ENCODE measurements at places on chromosomes 4 and X.

- DNase-seq: no peak
Observed at GRCh38 chr4:150217192-150217591, 138.9 kb downstream of the DCLK2 start.

DNA sequence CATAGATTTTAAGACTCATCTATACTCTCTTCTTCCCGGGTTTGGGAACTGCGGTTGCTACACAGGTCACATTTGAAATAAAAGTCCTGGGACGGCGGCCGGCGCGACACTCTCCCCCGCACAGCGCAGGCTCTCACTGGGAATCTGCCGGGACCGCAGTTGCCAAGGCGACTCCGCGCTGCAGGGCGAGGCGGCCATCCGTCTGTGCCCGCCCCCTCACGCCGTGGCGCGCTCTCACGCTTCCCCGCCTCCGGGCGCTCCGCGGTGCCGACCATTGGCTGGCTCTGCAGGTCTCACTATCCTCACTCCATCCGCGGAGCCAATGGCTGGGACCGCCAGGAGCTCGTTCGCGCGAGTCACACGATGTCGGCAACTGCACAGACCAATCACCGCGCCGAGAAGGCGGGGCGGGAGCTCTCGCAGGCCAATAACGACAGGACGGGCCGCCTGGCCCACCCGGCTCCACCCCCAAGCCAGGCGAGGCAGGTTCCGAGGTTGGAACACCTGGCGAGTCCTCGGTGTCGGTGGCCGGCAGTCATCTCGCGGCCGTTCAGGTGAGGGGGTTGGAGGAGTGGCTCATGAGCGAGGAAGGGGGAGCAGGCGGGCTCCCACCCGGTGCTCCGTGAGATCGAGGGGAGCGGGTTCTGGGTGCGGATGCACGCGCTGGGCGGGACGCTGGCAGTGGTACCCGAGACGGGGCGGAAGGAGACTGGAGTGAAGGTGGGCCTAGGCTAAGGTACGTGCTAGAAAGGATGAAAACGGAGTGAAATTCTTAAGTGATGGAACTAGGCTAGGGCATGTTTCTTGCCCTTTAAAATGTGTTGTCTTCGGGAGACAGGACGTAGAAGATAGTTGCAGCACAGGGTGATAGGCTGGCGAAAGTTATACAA lies at the start of gene MSMO1:
MSMO1 (plus strand) TSS at position 459 of the 890 bp plus-strand sequence. CDS start 5,702 bp downstream, outside the sequence.
- DNase-seq: peak; percentile 98

DNA sequence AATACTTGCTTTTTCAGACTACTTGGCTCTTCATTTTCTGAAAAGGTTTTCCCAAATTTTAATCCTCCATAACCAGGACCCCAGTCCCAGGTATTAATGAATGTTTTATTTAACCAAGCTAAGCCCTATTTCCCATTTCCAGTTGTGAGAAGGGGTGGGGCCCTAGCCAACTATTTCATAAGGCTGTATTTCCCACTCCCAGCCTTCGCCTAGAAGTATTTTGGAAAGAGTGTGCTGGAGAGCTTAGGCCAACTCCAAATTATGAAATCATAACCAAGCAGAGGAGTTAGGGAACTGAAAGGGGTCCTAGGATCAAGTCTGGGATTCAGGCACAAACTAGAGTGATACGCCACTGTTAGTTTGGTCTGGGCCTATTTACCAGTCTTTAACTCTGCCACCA lies 148.4 kb upstream of the GPC4 start:
- no peak for DNase-seq

DNA sequence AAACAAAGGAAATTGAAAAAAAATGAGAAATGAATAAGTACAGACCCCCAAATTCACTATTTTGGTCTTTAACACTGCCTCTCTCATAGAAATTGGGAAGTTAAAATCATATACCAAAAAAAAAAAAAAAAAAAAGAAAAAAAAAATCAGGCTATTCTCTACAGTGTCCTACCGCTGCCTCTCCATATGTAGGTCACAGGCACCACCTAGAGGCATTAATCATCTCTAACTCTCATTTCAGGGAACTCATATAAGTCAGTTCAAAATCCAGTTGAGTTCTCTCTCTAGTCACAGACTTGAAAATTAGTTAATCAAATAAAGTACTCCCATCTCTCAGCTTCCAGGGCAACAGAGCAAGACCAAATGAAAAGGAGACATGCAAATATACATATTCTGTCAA lies 47.9 kb downstream of the COX18 start:
- DNase-seq: no peak

DNA sequence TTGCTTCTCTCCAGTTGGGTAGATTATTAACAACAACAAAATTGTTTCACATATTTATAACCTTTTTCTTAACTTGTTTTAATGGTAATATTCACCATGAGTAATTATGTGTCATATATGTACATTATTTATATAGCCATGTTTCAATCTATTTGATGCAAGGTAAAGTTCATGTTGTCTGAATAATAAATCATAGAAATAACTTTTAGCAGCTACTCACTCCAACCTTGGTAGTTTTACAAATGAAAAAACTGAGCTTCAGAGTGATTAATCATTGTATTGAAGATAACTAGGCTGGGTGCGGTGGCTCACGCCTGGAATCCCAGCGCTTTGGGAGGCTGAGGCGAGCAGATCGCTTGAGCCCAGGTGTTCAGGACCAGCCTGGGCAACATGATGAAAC lies 46.0 kb downstream of the TMA16 start:
- DNase-seq: no peak

DNA sequence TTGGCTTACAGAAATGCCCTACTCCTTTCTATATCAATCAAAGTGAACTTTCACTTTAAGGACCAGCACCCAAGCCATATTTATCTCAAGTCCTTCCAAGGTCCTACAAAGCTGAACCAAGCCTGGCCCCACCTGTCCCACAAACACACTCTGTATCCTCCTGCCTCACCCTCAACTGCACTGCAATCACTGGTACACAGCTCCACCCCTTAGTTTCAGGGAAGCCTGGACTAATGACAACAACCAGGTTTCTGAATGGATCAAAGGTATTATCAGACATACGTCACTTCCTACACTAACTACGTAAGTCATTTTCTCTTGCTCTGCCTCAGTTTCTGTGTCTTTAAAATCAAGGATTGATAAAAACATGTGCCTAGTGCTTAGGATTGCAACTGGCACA lies 205.6 kb upstream of the HS3ST1 start:
- DNase-seq: no peak

DNA sequence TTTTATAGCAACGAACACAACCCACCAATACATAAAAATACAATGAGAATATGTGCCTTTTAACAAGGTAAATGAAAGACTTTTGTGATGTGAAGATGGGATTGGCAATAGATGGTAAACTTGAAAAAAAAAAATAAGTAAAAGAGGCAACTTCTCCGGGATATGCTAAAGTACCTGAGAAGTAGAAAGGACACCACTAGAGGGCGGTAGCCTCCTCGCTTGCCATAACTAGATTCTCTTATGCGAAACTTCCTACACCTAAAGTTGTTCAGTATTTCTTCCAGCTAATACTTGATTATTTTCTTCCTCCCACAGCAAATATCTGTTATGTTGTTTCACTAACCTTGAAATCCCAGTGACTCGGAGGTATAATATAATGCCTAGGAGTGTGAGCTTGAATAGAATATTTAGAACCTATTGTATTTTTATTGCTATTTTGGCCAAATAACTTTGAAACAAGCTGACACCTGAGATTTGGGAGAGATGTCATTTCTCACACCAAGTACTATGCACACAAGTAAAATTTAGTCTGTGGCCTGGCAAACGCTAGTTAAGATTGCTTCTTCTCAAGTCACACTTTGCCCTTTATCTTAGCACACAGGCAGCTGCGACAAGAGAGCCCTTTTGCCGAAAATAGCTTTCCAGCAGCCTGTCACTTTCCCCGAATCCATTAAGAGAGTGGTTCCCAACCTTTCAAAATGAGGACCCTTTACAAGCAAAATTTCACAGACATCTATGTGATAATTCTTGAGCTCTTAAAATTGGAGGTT lies 44.9 kb upstream of the PDLIM5 start:
- peak; percentile 26 for DNase-seq

Measured in stimulated activated CD8-positive, alpha-beta memory T cell treated with anti-CD3 and anti-CD28 coated beads, Interleukin-7, amount 100 ng/mL, for 48 hours (primary cell).